ENCODE measurements at places on chromosomes 3 and 15.

DNA sequence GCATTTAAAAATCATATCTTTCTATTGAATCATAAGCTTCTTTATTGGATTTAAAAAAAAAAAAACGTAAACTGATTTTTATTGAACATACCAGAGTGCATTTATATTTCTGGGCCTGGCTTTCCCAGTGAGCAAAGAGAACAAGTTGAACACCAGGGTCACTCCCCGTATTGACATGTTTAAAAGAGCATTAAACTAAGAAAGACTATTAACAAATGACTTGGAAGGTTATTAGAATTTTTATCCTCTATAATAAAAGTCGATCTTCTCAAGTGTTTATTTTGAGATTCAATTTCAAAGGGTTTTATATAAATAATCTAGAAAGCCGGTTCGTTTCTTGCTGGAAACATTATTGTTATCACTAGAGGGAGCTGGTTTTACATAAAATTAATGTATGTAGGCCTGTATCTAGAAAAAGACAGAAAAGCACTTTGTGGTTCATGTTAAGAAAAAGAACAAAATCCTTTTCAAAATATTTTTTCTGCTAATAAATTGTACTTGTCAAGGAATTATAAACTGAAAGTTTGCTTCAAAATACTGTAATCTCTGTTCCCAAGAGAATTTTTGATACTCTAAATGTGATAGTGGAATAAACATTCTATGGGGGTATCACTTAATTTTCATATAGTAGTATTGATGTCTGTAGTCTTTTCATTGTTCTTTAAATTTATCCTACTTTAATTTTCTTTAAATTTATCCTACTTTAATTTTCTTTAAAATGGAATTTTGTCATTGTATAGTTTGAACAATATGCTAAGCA, 321.8 kb upstream of the MME start:
- DNase-seq = no peak

- DNase-seq = no peak
These were observed 1.1 kb downstream of the ZBTB47 start for GRCh38 chr3:42654331-42655201.

- no peak for DNase-seq
These were observed 399.8 kb downstream of the SHQ1 start for GRCh38 chr3:72448375-72448823.

GRCh38 chr3:113431811-113432210, 9.5 kb downstream of the CFAP44 start:
- DNase-seq = no peak

- DNase-seq = no peak
These were observed 191.1 kb downstream of the PLCH1 start for GRCh38 chr3:155553780-155554179.

DNA sequence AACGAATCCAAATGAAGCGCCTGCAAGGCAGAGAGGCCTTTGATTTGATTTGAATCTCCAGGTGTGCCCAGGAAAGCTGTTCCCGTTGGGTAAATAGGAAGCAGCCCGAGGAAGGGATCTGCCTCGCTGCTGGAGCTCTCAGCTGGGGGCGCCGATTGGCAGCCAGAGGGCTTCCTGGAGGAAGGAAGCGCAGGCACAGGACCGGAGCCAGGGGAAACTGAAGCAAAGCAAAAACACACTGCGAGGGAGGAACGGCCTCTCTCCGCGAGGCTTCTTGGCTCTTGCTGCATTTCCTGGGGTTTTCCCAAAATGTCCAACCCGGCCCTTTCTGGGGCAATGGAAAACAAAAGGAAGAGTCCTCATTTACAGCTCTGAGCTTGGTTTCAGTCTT, 80.3 kb downstream of the TMEM266 start:
- no peak for DNase-seq

DNA sequence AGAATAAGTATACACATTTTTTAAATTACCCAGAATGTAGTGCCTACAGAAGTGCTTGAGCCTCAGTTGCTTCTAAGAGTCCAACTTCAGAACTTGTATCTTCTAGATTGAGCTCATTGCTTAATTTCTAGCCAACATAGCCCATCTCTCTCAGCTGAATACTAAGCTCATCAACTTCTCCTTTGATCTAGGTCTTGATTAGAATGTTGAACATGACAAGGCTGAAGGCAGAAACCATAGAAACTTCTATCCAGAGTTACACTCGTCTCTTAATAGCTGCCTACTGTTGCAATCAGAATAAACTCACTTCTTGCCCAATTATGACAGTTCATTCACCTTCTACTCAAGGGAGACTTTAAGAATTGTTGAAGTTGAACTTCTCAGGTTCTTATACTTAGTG, 327.3 kb upstream of the THBS1 start:
- DNase-seq = no peak

- no peak for DNase-seq
These were observed 17.9 kb downstream of the TMEM43 start for GRCh38 chr3:14142567-14143270.

DNA sequence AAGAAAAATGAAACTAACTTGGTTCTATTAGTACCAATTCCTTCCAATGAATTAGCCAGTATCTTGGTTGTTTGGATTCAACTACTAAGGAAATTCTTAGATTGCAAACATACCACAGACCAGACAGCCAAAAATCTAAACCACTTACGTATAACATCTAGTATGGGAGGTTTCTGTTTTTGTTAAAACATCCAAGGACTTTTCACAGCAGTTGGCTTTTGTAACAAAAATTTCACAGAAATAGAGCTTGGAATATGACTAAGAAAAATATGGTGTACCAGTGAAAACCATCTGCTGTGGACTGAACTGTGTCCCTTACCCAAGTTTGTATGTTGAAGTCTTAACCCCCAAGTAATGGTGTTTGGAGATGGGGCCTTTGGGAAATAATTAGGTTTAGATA, 199.2 kb downstream of the OTOL1 start:
- DNase-seq = no peak

GRCh38 chr15:39887832-39888231, 32.2 kb downstream of the GPR176 start:
- DNase-seq = no peak

GRCh38 chr15:33292717-33293307, 18.0 kb upstream of the RYR3 start:
- DNase-seq = no peak

Measured in activated CD8-positive, alpha-beta memory T cell treated with anti-CD3 and anti-CD28 coated beads for 1 hour (primary cell).